ENCODE measurements at places on chromosomes 4 and X.

GRCh38 chrX:43876680-43877079 lies 5.6 kb downstream of the MAOB start:
- no peaks in the 10 kb centered on the region for H3K4me1 ChIP-seq
- H3K27me3 ChIP-seq, result no peaks in the 10 kb centered on the region
- no peak overlapping the region for H3K27ac ChIP-seq
- no peak for DNase-seq

- H3K27ac ChIP-seq, result no peak overlapping the region
- no peak for DNase-seq
- no peak overlapping the region for H3K4me3 ChIP-seq
- no peaks in the 10 kb centered on the region for H3K36me3 ChIP-seq
- H3K4me1 ChIP-seq, result no peaks in the 10 kb centered on the region
These were observed 6.7 kb downstream of the NUP62CL start for GRCh38 chrX:107199491-107199890.

DNA sequence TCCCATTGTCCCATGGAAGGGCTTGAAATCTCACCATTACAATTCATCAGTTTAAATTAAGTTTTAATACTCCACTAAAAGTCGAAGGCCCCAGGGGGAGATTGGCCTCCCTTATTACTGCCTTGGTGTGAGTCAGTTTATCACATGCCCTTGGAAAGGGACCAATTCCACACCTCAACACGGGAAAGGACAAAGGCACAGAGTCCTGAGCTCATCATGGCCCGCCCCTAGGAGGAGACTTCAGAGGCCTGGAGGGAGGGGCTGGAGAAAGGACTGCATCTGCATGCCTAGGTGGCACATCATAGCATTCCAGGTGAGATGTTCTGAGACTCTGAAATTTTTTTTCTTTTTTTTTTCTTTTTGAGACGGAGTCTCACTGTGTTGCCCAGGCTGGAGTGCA lies 2.8 kb upstream of the SEL1L3 start:
- no peak overlapping the region for H3K4me3 ChIP-seq
- H3K27ac ChIP-seq, result no peak overlapping the region
- H3K27me3 ChIP-seq, result no peaks in the 10 kb centered on the region
- no peaks in the 10 kb centered on the region for H3K36me3 ChIP-seq
- H3K4me1 ChIP-seq, result no peaks in the 10 kb centered on the region

GRCh38 chrX:1750267-1750666 lies 135.4 kb downstream of the ASMT start:
- H3K36me3 ChIP-seq, result no peaks in the 10 kb centered on the region
- no peak overlapping the region for H3K4me3 ChIP-seq
- no peaks in the 10 kb centered on the region for H3K4me1 ChIP-seq

DNA sequence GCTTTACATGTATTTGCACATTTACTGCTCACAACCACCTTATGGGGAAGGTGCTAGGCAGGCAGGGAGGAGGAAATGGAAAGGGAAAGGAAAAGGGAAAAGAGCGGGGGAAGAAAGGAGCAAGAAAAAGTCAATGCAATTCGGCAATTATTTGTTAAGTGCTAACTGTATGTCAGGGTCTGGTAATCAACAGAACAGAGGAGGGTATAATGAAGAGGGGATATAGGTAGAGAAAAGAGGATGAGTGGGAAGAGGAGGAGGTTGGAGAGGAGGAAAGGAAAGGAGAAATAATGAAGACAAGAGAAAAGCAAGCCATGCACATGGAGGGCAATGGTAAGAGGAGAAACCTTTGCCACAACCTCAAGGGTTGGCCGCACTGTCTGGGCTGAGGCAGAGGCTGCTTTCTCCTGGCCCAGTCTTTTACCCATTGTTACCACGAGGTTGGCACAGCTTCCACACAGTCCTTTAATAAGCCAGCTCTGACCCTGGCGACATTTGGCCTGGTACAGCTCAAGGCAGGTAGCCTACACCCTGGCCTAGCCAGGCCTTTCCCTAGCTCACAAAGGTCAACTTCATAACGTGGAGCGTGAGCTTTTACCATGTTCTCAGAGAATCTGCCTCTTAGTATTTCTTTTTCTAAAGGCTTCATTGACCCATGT lies 836 bp downstream of the BTK start:
- no peaks in the 10 kb centered on the region for H3K27me3 ChIP-seq
- H3K4me3 ChIP-seq, result no peak overlapping the region
- no peak overlapping the region for H3K27ac ChIP-seq
- H3K36me3 ChIP-seq, result no peaks in the 10 kb centered on the region

DNA sequence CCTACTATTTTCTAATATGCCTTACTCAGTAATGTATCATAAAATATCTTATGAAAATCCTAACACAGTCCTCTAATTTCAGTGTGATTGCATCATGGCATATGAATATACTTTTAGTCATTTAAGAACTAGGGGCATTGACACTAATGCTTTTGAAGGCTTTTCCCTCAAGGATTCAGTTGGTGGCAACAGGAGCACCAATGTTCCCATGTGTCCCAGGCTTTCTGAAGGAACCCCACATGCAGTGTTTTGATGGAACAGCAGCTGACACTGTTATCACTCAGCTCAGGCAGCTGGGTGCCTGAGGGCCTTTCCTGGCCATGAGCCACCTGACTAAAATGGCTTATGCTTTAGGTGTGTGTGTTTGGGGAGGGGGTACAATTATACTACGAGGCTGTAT lies 348.3 kb downstream of the ARHGAP24 start:
- no peak for DNase-seq
- peak overlapping the region; percentile 2 for H3K27ac ChIP-seq

GRCh38 chr4:171794528-171794927 lies 18.7 kb upstream of the GALNTL6 start:
- no peaks in the 10 kb centered on the region for H3K4me1 ChIP-seq
- H3K36me3 ChIP-seq, result no peaks in the 10 kb centered on the region
- no peak for DNase-seq
- H3K27ac ChIP-seq, result no peak overlapping the region
- H3K27me3 ChIP-seq, result no peaks in the 10 kb centered on the region
- H3K4me3 ChIP-seq, result no peak overlapping the region

- H3K36me3 ChIP-seq, result no peaks in the 10 kb centered on the region
- H3K27me3 ChIP-seq, result no peaks in the 10 kb centered on the region
- no peak overlapping the region for H3K27ac ChIP-seq
- H3K4me1 ChIP-seq, result no peaks in the 10 kb centered on the region
These were observed 66.0 kb downstream of the TBL1X start for GRCh38 chrX:9530848-9531274.

DNA sequence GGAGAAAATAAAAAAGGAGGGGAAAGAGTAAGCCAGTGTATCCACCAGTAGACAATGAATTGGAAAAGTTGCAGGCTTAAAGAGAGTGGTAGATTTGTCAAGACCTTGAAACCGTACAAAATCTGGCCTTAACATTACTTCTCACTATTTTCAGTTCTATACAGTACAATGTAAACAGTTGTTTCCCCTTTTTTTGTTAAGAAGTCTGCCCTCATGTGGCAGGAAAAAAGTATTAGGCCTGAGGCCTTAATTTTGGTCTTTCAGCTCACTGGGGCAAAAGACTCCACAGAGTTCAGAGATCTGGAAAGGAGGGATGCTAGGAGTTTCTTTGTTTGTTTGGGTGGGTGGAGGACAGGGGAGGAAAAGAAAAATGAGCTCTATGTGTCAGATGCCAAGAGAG lies 92.8 kb upstream of the CCDC160 start:
- H3K27me3 ChIP-seq, result no peaks in the 10 kb centered on the region
- no peak for DNase-seq
- no peaks in the 10 kb centered on the region for H3K4me1 ChIP-seq
- no peak overlapping the region for H3K27ac ChIP-seq
- H3K36me3 ChIP-seq, result no peaks in the 10 kb centered on the region

- H3K4me1 ChIP-seq, result no peaks in the 10 kb centered on the region
- DNase-seq, result no peak
- no peaks in the 10 kb centered on the region for H3K36me3 ChIP-seq
- H3K27me3 ChIP-seq, result no peaks in the 10 kb centered on the region
- H3K4me3 ChIP-seq, result no peak overlapping the region
- no peak overlapping the region for H3K27ac ChIP-seq
These were observed 217.1 kb downstream of the ARAP2 start for GRCh38 chr4:36027203-36027602.

GRCh38 chrX:23825675-23826074 lies 42.7 kb downstream of the SAT1 start:
- no peaks in the 10 kb centered on the region for H3K36me3 ChIP-seq
- no peak overlapping the region for H3K4me3 ChIP-seq
- H3K27me3 ChIP-seq, result no peaks in the 10 kb centered on the region
- H3K4me1 ChIP-seq, result no peaks in the 10 kb centered on the region
- DNase-seq, result no peak

GRCh38 chr4:95317085-95317793 lies 231.5 kb downstream of the UNC5C start:
- H3K27ac ChIP-seq, result no peak overlapping the region
- DNase-seq, result no peak
- no peaks in the 10 kb centered on the region for H3K27me3 ChIP-seq
- H3K4me1 ChIP-seq, result no peaks in the 10 kb centered on the region

DNA sequence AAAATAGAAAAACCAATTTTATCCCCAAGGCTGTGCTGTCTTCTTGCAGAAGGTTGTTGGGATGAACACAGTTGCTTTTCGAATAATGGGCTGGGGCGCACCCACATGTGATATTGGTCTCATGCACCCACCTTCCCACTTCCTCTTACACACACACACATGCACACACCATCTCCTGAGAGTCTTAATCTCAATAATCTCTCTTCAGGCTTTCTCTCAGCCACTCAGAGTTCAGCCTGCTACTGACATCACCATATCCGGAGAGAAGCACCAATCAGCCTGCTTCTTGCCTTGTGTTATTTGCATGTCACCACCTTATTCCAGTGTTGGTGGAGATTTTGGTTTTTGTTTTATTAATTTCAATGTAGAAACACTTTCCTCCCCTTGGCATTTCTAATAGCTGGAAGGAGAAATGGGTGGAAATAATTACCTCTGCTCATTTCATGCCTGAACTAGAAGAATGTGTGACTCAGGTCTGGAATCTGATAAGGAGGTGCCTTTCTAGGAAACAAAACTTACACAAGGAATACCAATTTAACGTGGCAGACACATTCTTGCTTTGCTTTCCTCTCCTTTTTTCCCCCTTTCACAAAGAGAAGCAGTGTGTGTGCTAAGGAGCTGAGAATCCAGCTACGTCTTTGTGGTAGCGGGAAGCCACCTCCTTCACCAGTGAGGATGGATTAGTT lies 400.2 kb downstream of the MID1IP1 start:
- H3K36me3 ChIP-seq, result no peaks in the 10 kb centered on the region
- no peak for DNase-seq
- H3K4me3 ChIP-seq, result no peak overlapping the region
- H3K27ac ChIP-seq, result no peak overlapping the region

- no peak overlapping the region for H3K4me3 ChIP-seq
- DNase-seq, result no peak
- H3K27me3 ChIP-seq, result no peaks in the 10 kb centered on the region
These were observed 102.1 kb upstream of the RASGEF1B start for GRCh38 chr4:81573840-81574239.

- H3K27ac ChIP-seq, result no peak overlapping the region
- no peaks in the 10 kb centered on the region for H3K4me1 ChIP-seq
- no peak for DNase-seq
- H3K36me3 ChIP-seq, result no peaks in the 10 kb centered on the region
These were observed 191.0 kb downstream of the CCSER1 start for GRCh38 chr4:90318193-90318592.

DNA sequence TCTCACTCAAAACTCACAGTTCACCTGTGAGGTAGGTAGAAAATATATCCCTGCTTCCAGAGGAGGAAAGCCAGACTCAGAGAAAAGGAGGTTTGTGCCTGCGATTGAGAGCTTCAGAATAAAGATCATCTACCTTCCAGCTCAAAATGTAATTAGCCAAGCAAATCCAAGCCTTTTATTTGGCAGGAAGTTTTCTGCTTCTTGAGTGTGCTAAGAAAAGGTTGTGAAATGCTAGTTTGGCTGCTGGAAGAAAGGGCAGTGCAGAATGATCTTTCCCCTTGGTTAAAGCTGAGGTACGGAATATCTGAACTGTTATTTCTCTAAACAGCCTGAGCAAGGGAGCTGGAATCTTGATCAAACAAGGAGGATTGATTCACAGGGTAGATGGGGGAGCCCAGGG lies 59.7 kb upstream of the VCX3B start:
- H3K4me3 ChIP-seq, result no peak overlapping the region
- no peak overlapping the region for H3K27ac ChIP-seq
- no peak for DNase-seq
- H3K36me3 ChIP-seq, result no peaks in the 10 kb centered on the region

GRCh38 chrX:73289039-73289438 lies 74.4 kb upstream of the NAP1L2 start:
- no peak overlapping the region for H3K27ac ChIP-seq
- no peaks in the 10 kb centered on the region for H3K36me3 ChIP-seq
- no peaks in the 10 kb centered on the region for H3K27me3 ChIP-seq
- DNase-seq, result no peak

- peaks cover 23% of the 10 kb centered on the region for H3K4me1 ChIP-seq
- peaks cover 15% of the 10 kb centered on the region for H3K27me3 ChIP-seq
- DNase-seq, result no peak
- H3K27ac ChIP-seq, result no peak overlapping the region
- H3K4me3 ChIP-seq, result peak overlapping the region; percentile 37
These were observed 18.5 kb upstream of the NAT8L start for GRCh38 chr4:2040391-2041238.

GRCh38 chr4:5043579-5043978 lies 7.7 kb upstream of the STK32B start:
- no peaks in the 10 kb centered on the region for H3K4me1 ChIP-seq
- no peak for DNase-seq
- H3K36me3 ChIP-seq, result no peaks in the 10 kb centered on the region

GRCh38 chr4:140955641-140956040 lies 177.6 kb downstream of the RNF150 start:
- no peak overlapping the region for H3K4me3 ChIP-seq
- H3K27ac ChIP-seq, result no peak overlapping the region
- DNase-seq, result no peak
- no peaks in the 10 kb centered on the region for H3K36me3 ChIP-seq
- H3K4me1 ChIP-seq, result no peaks in the 10 kb centered on the region

- peak overlapping the region; percentile 41 for H3K27ac ChIP-seq
- H3K36me3 ChIP-seq, result no peaks in the 10 kb centered on the region
- DNase-seq, result peak; percentile 24
These were observed 49.6 kb downstream of the MAP7D2 start for GRCh38 chrX:20066968-20067708.

DNA sequence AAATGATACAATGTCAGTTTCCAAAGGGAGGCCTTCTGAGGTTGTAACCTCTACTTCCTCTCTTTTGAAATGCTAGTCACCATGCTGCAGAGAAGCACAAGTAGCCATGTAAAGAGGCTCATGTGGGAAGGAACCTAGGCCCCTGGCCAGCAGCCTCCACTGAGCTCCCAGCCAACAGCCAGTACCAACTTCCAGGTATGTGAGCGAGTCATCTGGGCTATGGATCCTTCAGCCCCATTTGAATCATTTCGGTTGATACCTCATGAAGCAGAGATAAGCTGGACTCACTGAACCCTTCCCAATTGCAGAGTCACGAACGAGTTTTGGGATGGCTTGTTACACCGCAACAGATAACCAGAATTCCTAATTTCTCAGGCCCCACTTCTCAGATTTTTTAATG lies 187.0 kb upstream of the LDB2 start:
- no peaks in the 10 kb centered on the region for H3K27me3 ChIP-seq
- no peaks in the 10 kb centered on the region for H3K36me3 ChIP-seq
- no peak overlapping the region for H3K4me3 ChIP-seq
- H3K27ac ChIP-seq, result no peak overlapping the region
- H3K4me1 ChIP-seq, result no peaks in the 10 kb centered on the region
